ENCODE measurements at places on chromosomes 5 and 9. TPM values are rescaled to one million over a fixed set of nuclear protein-coding genes. Genes with fewer than 3 reads are reported as not detected.

The PSMB7 gene
- total RNA-seq, result 121 TPM

The FGF10 gene
- total RNA-seq, result not detected

The PCDHA10 gene
- not detected for total RNA-seq

The PCDHA2 gene
- not detected for total RNA-seq

The CNTNAP3B gene
- total RNA-seq, result not detected

The CARTPT gene
- not detected for total RNA-seq

DNA sequence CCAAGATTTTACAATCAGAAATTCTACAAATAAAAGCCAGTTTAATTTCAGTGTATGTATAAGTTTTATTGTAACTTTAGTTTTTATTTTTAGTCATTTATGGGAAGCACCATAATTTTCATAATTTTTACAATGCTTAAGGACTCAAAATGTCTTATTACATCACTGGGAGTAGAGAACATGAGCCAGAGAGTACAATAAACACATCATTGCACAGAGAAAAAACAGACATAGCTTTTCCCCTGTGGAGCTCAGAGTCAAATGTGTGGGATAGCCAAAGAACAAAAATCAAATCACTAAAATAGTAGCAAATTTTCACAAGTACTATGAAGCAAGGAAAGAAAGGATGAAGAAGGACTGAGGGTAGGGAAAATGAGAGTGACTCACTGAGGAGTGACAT lies 5.5 kb upstream of the JAKMIP2 start:
- H3K27me3 ChIP-seq, result peaks cover 6% of the 10 kb centered on the region
- no peak overlapping the region for H3K27ac ChIP-seq
- no peak overlapping the region for H3K4me3 ChIP-seq
- no peaks in the 10 kb centered on the region for H3K36me3 ChIP-seq

- H3K27me3 ChIP-seq, result peaks cover 22% of the 10 kb centered on the region
- H3K4me1 ChIP-seq, result no peaks in the 10 kb centered on the region
- H3K4me3 ChIP-seq, result no peak overlapping the region
- DNase-seq, result no peak
- no peaks in the 10 kb centered on the region for H3K36me3 ChIP-seq
These were observed 12.6 kb downstream of the CRB2 start for GRCh38 chr9:123368536-123369153.

DNA sequence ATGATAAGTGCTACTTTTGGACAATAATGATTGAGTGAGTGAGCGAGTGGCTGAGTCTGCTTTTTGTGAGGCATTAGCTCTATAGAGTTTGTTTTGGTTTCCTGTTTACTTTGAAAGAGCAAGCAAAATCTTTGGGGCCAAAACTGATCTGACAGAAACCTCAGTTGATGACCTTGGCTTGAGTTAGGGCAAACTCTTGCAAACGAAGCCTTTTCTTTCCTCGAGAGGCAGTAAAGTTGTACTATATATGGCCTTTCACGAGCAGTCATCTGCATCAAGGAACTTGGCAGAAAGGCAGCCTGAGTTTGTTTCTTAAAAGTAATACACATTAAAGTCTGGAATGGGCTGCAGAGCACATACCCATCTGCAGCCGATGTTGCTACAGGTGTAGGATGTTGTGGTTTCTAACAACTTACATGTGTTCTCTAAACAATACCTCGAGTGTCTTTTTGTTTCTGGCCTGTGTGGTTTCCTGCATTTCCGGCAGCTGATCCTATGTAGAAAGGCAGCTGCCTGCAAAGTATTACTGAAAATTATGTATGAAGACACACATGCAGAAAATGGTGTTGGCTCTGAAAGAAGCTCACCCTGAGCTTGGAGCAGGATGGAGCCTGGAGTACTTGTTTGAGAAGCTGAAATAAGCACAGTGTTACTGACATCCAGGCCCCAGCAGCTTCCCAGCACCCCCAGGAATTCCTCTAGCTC lies 60.8 kb downstream of the FOXD1 start:
- peak; percentile 85 for DNase-seq
- H3K4me1 ChIP-seq, result peaks cover 26% of the 10 kb centered on the region
- peak overlapping the region; percentile 85 for H3K27ac ChIP-seq
- H3K4me3 ChIP-seq, result peak overlapping the region; percentile 50
- H3K27me3 ChIP-seq, result peaks cover 69% of the 10 kb centered on the region
- peaks cover 20% of the 10 kb centered on the region for H3K36me3 ChIP-seq

DNA sequence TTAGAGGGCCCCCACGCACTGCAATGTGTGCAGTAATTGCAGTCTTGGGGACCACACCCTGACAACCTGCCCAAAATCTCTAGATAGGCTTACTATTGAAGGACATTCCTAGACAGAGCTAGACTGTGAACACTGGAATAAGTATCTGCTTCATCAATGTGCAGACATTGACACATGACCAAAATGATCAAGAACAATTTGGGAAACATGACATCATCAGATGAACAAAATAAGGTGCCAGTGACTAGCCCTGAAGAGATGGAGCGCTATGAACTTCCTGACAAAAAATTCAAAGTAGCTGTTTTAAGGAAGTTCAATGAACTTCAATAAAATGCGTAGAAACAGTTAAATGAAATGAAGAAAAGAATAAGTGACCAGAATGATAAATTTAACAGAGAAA lies 15.3 kb downstream of the EGFLAM start:
- H3K27ac ChIP-seq, result no peak overlapping the region
- peaks cover 2% of the 10 kb centered on the region for H3K27me3 ChIP-seq
- no peaks in the 10 kb centered on the region for H3K4me1 ChIP-seq
- H3K36me3 ChIP-seq, result no peaks in the 10 kb centered on the region
- H3K4me3 ChIP-seq, result no peak overlapping the region

DNA sequence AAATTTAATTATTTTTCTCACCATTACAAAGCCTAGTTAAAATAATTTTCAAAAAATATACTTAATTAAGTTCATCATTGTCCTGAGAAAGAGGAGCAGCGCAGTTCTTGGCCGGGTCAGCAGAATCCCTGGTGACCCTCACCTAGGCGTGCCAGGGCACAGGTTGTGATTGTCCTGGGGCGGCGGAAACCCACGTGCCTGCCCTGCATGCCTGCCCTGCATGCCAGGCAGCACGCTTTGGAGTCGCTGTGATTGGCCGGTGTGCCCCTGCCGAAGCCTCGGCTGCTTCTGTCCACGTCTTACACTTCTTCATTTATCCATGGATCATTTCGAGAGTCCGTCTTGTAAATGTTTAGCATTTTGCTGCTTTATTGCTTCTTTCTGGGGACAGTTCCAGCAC lies 25.6 kb downstream of the SLC12A2 start:
- H3K4me3 ChIP-seq, result no peak overlapping the region
- no peak for DNase-seq
- peaks cover 13% of the 10 kb centered on the region for H3K4me1 ChIP-seq
- peaks cover 20% of the 10 kb centered on the region for H3K36me3 ChIP-seq
- no peaks in the 10 kb centered on the region for H3K27me3 ChIP-seq

- no peak for DNase-seq
- no peak overlapping the region for H3K27ac ChIP-seq
- H3K4me1 ChIP-seq, result no peaks in the 10 kb centered on the region
- H3K4me3 ChIP-seq, result no peak overlapping the region
These were observed 7.4 kb downstream of the C5orf46 start for GRCh38 chr5:147898875-147899401.

DNA sequence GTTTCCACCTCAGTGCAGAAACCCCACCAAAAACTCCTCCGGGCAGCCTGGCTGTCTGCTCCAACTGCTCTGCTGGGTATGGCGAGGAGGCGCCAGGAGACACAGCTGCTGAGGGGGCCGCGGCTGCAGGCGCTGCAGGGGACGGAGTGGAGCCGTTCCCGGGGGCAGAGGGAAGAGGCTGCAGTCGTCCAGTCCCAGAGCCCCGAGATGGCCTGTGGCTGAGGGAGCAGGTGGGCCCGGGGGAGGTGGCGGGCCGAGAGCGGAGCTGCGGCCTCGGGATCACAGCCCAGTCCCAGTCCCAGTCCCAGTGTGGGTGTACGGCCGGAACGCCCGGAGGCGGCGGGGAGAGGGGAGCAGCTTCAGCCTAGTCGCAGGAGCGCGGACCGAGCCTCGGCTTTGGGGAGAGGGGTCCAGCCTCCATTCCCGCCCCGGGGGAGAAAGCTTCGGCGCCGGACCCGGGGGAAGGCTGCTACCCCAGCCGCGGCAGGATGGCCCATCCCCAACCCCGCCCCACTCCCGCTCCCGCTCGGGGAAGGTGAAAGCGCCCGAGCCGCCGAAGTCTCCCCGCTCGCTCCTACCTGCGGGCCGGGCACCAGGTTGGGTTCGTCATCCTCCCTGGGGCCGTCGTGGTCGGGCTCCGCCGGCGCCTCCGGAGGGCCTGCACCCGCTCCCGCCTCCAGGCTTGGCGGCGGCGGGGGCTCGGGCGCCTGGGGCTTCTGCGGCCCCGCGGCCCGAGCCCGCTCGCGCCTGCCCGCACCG lies 513 bp downstream of the FAM193B start:
- H3K36me3 ChIP-seq, result peaks cover 24% of the 10 kb centered on the region
- peak; percentile 31 for DNase-seq
- peak overlapping the region; percentile 13 for H3K27ac ChIP-seq
- peak overlapping the region; percentile 75 for H3K4me3 ChIP-seq
- peaks cover 50% of the 10 kb centered on the region for H3K4me1 ChIP-seq

GRCh38 chr9:34783951-34784487 lies 74.1 kb upstream of the CCL21 start:
- H3K4me1 ChIP-seq, result no peaks in the 10 kb centered on the region
- no peak for DNase-seq
- no peak overlapping the region for H3K4me3 ChIP-seq
- no peaks in the 10 kb centered on the region for H3K36me3 ChIP-seq

DNA sequence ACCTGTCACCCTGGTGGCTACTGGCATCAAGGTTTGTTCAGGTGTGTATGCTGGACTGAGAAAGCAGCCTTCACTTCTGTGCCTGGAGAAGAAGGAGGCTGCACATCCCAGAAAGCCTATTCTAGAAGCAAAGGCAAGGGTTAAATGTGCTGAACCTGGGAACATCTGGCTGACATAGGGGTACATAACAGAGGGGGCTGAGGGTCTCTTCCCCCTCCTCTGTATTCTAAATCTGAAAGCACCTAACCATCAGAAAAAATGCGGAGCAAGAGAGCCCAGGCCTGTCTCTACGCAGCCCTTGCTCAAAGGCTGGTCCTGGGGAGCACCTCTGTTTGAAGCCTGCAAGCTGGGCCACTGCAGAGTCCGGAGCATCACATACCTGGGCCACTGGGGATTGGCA lies 53.2 kb upstream of the FSTL4 start:
- H3K27ac ChIP-seq, result no peak overlapping the region
- H3K4me1 ChIP-seq, result no peaks in the 10 kb centered on the region
- H3K4me3 ChIP-seq, result no peak overlapping the region
- H3K36me3 ChIP-seq, result no peaks in the 10 kb centered on the region
- DNase-seq, result no peak

GRCh38 chr5:141816598-141817399 lies 61.4 kb downstream of the PCDH1 start:
- no peaks in the 10 kb centered on the region for H3K36me3 ChIP-seq
- no peak overlapping the region for H3K27ac ChIP-seq
- H3K4me1 ChIP-seq, result no peaks in the 10 kb centered on the region
- H3K27me3 ChIP-seq, result peaks cover 11% of the 10 kb centered on the region
- no peak for DNase-seq

- no peak for DNase-seq
- H3K27ac ChIP-seq, result no peak overlapping the region
- H3K36me3 ChIP-seq, result no peaks in the 10 kb centered on the region
- H3K27me3 ChIP-seq, result no peaks in the 10 kb centered on the region
- H3K4me3 ChIP-seq, result no peak overlapping the region
These were observed 143.2 kb downstream of the CTNND2 start for GRCh38 chr5:11760934-11761603.

DNA sequence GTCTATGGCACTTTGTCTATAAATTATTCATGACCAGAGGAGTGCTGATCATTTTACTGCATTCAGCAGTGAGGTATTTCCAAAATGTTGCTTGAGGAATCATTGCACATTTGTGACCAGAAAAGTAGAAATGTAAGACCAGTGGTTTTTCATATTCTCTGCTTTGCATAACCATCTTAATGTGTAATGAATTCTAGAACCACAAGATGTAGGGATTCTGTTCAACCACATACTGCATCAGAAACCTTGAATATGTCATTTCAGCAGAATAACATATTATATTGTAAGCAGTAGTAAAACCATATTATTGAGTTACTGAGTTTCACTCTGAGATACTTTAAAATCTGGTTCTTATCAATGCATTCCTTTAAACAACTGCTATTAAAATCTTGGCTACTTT lies 1243.4 kb downstream of the MAT2B start:
- no peaks in the 10 kb centered on the region for H3K4me1 ChIP-seq
- no peak overlapping the region for H3K4me3 ChIP-seq
- no peaks in the 10 kb centered on the region for H3K27me3 ChIP-seq
- no peak for DNase-seq
- no peaks in the 10 kb centered on the region for H3K36me3 ChIP-seq

DNA sequence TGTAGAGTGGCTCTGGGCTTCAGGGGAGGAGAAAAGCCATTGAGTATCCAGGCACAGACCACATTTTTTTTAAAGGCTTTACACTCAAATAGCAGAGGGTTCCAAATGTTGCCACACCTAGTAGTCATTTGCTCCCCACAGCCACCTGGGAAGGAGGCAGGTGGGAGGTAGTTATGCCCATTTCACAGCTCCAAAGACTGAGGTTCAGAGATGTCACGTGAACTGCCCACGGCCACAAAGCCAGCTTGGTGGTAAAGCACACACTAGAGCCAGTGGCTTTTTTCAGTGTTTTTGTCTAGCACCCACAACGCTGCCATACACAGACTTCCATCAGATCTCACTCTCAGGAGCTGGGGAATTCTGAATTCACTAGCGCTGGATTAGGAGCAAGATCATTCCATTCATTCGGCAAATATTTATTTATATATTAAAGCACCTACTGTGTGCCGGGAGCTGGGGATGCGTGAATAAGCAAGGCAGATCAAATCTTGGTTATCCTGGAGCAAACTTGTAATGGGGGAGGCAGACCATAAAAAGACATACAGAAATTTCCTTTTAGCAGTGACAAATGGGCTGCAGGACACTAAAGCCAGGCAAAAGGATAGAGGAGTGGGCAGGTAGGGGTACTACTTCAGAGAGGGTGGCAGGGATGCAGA lies 7.4 kb downstream of the WHRN start:
- peaks cover 29% of the 10 kb centered on the region for H3K27me3 ChIP-seq
- H3K36me3 ChIP-seq, result no peaks in the 10 kb centered on the region
- H3K27ac ChIP-seq, result no peak overlapping the region
- peaks cover 5% of the 10 kb centered on the region for H3K4me1 ChIP-seq
- H3K4me3 ChIP-seq, result no peak overlapping the region

- H3K27me3 ChIP-seq, result no peaks in the 10 kb centered on the region
- H3K4me3 ChIP-seq, result no peak overlapping the region
- no peaks in the 10 kb centered on the region for H3K36me3 ChIP-seq
- H3K4me1 ChIP-seq, result peaks cover 35% of the 10 kb centered on the region
- no peak for DNase-seq
These were observed 98.8 kb upstream of the NR4A3 start for GRCh38 chr9:99722877-99723276.

- H3K27ac ChIP-seq, result no peak overlapping the region
- H3K36me3 ChIP-seq, result no peaks in the 10 kb centered on the region
- no peaks in the 10 kb centered on the region for H3K4me1 ChIP-seq
These were observed 32.3 kb upstream of the FAM81B start for GRCh38 chr5:95358848-95359247.

DNA sequence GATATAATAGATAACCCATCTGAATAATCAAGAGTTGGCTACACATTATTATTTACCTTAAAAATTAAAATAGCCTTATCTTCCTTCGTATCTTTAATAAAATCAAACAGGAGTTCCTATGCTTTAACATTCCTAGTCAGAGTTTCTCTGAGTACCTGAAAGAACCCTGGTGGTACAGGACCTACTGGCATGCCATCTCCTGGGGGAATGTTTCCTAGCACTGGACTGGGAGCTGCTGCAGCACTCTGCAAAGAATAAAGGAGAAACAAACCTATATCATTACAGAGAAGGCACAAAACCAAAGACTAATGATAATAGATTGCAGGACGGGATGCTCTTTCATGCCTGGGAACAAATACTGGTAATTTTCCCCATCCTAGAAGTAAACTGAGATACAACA lies 119.5 kb upstream of the ACOT12 start:
- H3K27ac ChIP-seq, result no peak overlapping the region
- no peak for DNase-seq
- H3K4me1 ChIP-seq, result no peaks in the 10 kb centered on the region
- no peaks in the 10 kb centered on the region for H3K36me3 ChIP-seq
- no peak overlapping the region for H3K4me3 ChIP-seq

Measured in activated CD4-positive, alpha-beta T cell treated with anti-CD3 and anti-CD28 coated beads, Interleukin-2, amount 10 ng/mL, durations not matched to agents 7 days and 5 days (primary cell).